ENCODE measurements at places on chromosomes 5 and 9.

- peak; percentile 95 for DNase-seq
These were observed 1.4 kb upstream of the GLIS3 start for GRCh38 chr9:4301296-4301695.

DNA sequence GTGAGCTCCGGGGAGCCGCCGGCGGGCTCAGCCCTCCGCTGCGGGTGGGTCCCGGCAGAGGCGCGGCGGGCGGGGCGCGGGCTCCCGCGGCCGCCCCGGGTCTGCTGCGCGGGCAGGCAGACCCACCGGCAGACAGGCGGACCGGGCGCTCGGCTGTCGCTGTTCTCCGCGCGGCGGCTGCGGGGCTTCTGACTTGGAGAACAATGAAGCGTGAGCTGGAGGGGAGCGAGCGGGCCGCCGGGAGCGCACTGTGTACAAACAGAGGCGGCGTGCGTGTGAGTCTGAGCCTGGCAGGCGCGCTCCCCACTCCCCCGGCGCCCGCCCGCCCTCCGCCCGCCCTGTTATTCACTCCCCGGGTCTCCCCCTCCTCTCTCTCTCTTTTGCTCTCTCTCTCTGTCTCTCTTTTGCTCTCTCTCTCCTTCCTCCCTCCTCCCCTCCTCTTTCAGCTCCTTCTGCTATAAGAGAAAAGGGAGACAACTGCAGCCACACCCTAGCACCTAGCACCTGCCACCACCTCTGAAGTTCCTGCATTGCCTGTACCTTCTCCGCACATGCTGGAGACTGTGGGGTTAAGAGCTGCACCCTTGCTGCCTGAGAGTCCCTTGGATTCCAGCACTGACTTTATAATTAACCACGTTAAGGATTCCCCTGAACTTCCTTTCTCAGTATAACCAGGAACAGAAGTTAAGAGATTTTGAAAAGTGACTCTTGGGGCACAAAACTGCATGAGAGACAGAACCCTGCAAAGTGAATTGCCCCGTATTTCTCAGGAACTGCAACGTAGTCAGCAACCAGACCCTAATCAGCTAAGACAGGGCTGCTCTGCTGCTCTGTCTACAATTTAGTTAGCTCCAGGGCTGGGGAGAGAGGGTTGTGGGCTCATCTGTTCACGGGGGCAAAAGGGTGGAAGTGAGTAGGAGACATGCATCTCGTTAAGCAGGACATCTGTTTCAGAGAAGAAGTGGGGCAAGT is at the start of gene EDIL3:
TSS of gene EDIL3 (minus strand) at position 277 of the 972 bp plus-strand sequence. CDS start 506 bp downstream, outside the sequence.
- no peak for DNase-seq

DNA sequence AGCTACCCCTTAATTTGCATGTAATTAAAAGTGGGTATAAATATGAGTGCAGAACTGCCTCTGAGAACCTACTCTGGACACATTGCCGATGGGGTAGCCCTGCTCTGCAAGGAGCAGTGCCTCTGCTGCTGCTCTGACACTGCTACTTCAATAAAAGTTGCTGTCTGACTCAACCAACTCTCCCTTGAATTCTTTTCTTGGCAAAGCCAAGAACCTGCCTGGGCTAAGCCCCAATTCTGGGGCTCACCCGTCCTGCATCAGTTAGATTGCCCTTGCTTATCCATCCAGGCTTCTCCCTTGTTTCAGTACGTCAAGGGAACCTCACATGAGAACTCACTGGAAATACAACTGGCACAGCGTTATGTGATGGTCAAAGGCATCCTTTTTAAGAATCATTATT is 44.1 kb downstream of the FBXL7 start:
- DNase-seq, result no peak

GRCh38 chr9:82128011-82128696 is 139.6 kb downstream of the SPATA31D1 start:
- no peak for DNase-seq

DNA sequence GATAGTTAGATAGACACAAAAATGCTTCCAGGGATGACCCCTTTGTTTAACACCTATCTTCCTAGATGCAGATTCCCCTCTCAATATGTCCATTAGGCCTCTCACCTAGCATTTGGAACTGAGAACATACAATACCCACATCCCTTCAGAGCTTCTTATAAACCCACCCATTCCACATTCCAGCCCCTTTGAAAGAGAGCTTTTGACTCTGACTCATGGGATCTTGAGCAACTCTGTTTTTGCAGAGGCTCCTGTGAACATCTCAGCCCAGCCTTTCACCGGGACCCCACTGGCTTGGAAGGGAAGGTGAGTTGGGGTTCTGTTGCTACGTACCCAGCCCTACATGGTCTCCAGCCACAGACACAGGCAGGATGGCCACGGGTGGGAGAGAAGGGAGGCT is 195.5 kb downstream of the FRMD3 start:
- DNase-seq, result no peak

Data from stromal cell of bone marrow (primary cell).